ENCODE measurements at places on chromosomes 5 and 9. TPM values are rescaled to one million over a fixed set of nuclear protein-coding genes. Genes with fewer than 3 reads are reported as not detected.

GRCh38 chr5:167684251-167684650 lies 607.2 kb upstream of the WWC1 start:
- no peak for DNase-seq

DNA sequence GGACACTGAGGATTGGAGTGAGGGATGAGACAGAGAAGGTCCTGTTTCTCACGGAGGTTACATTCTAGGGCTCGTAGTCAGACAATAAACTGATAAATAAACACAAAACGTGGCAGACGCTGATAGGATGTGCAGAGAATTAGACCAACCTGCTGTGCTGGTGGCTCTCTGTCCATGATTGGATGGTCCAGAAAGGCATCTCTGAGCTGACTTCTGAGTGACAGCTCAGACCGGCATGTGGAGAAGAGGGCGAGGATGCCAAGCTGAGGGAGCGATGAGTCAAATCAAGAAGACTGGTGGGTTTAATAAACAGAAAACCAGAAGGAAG lies 132.3 kb upstream of the TAF11L2 start:
- DNase-seq = no peak

GRCh38 chr9:5563886-5564285 lies 53.6 kb downstream of the PDCD1LG2 start:
- DNase-seq = no peak

GRCh38 chr5:124698770-124699169 lies 47.7 kb downstream of the ZNF608 start:
- no peak for DNase-seq

DNA sequence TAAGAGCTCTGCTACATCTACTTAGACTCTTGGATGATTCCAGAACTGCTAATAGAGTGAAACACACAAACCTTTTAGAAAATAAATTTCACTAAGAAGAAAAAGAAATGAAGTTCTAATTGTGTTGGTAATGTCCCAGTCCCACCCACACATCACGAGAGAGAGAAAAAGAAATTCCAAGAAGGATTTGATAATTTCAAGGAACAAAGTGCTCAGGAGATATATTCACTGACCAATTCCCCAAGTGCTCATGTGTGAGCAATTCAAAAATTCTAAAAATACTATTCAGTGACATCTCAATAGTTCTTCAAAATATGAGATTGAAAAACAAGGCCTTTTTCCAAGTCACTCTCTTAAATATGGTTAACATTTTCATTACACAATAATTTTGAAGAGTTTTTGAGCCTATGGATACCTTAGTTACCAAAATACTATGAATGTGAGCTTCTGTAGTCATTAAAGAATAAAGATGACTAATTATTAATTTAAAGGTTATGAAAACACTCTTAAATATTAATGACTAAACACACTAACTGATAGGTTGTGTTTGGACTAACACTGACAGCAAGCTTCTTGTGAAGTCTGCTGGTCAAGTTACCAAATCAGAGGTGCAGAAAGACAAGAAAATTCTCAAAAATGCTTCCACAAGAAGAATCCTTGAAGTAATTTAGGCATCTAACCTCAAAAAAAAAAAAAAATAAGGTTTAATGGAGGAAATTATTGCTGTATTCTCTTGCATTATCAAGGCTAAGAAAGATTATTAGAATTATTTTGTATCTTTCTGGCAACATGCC lies 245.3 kb downstream of the PDE4D start:
- DNase-seq = no peak

- no peak for DNase-seq
Observed at GRCh38 chr9:125694478-125694877, 12.5 kb downstream of the MAPKAP1 start.

DNA sequence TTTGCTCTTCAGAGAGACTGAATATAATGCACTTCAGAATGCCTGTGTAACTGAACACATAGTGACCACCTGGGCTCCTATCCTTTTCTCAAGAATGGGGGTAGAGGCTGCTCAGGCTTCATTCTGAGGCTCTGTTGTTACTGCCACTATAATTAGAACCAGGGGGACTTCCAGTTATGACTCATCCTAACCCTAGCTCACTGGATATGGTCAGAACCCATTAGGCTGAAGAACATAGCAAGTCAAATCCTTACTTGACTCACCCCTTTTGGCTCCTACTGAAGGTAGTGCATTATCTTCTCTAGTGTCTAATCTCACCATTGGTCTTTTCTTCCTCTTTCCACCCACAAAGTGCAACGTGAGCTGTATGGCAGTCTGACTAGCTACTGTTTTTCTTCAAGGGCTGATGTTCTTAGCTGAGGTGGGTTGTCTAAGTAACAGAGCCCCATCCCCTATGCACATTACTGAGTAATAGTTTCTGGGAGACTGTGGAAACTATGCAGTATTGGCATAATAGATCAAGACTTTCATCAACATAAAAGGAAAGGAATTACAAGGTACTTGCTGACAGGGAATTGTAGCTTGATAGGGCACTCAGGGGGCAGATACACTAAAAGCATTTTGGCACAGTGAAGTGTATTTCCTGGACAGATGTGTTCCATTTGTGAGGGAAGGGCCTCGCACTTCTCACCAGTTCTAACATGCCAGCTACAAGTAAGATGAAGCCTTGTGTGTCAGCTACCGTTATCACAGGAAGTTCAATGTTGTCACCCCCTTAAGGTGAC lies 431.0 kb upstream of the MEF2C start:
- no peak for DNase-seq

DNA sequence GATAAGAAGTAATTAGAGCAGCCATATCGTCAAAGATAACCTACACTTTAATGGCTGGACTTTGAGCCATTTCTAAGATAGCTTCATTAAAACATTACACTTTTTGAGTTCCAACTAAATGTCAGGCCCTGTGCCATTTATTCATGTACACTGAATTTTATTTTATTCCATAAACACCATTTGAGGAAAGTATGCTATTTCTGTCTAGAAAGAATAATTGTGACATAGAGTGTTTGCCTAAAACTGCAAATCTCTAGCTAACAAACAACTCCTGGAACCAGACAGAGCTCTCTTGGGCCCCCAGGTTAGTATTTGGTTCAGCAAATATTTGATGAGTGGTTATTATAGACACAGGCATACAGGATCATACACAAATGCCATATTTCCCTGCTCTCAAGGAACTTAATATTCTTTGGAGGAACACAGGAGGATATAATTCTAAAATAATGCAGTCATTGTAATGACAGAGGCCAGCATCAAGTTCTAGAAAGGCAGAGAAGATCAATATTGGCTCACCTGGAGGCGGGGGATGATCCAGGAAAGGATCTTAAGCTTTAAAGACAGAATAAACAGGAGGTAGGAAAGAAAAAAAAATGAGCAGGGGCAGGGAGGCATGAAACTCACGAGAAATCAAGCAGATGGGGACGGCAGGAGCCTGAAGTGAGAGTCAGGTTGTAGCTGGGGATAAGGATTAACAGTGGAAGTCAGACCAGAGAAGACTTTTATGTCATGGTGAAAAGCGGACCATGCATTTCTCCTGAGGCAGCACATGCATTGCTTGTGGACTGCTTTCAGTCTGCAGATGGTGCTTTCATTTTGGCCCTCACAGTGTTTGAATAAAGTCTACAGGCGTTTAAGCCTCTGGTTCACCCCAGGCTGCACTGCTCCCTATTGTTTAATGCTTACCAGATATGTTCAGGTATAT lies 127.7 kb downstream of the GCNT1 start:
- no peak for DNase-seq

GRCh38 chr5:16880547-16880946 lies 55.5 kb downstream of the MYO10 start:
- DNase-seq = no peak

DNA sequence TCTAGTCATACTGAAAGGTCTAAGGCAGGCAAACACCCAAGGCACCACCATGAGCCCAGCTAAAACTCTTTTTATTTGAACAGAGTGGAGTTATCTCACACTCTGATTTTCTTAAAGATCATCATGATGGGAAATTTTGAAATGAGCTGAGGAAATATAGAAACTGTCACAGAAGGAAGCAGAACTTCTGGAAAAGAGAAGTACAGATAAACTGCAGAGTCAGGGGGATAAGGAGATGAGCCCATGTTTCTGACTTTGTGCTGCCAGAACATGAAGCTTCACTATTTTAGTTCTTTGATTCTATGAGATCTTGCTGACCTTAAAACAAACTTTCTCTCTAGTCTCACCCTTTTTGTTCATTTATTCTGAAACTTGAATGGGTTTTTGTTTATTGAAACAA lies 406.5 kb upstream of the EDIL3 start:
- no peak for DNase-seq

DNA sequence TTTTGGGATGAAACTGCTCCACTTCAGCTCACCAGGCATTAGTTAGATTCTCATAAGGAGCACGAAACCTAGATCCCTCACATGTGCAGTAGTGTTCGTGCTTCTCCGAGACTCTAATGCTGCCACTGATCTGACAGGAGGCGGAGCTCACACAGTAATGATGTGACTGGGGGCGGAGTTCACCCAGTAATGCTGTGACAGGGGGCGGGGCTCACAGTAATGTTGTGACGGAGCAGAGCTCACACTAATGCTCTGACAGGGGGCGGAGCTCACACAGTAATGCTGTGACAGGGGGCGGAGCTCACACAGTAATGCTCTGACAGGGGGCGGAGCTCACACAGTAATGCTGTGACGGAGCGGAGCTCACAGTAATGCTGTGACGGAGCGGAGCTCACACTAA lies 27.1 kb upstream of the LRRC14B start:
- no peak for DNase-seq

GRCh38 chr9:122457787-122458186 lies 19.9 kb downstream of the OR1J1 start:
- no peak for DNase-seq

DNA sequence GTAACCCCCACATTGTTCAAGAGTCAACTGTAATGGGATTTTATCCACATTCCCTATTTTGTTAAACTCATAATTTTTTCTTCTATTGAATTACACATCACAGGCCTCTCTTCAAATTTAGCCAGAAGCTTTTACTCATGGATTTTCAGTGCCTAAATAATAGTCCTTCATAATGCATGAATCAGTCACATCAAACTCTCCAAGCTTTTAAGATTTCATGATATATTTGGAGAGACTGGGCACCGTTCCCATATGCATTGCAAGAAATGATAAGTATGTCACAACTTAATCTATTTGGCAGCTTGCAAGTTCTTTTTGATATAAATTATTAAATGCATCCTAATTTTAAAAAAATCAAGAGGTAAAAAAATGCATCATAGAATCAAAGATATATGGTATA lies 465.9 kb downstream of the DMAC1 start:
- no peak for DNase-seq

DNA sequence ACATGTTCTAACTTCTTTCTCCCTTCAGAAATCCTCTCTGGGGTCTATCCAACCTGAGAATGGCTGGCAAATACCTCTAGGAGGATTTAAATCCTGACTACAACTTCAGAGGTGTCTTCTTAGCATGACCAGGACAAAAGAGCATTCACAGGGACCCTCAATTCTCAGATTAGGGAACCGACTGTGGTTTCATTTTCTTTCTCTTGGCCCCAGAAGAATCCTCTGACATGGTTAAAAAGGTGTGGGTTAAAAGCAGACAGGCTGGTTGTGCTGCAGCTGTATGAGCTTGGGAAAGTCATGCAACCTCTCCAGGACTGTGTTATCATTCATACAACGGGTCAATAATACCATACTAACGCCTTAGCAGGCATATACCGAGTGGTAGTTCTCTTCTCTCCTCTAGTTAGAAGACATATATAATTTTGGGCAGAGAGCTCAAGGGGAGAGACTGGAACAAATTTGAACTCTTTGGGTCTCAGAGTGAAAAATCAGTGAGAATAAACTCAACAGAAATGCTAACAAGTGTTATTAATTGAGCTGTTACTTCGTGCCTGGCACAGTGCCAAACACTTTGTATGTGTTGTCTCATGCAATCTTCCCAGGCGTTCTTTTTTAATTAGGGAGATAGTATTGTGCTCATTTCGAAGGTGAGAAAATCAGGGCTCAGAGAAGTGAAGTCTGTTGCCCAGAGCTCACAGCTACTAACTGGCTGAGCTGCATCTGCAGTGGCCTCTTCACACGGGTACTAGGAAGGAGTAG lies 35.2 kb downstream of the INSYN2B start:
- DNase-seq = no peak

DNA sequence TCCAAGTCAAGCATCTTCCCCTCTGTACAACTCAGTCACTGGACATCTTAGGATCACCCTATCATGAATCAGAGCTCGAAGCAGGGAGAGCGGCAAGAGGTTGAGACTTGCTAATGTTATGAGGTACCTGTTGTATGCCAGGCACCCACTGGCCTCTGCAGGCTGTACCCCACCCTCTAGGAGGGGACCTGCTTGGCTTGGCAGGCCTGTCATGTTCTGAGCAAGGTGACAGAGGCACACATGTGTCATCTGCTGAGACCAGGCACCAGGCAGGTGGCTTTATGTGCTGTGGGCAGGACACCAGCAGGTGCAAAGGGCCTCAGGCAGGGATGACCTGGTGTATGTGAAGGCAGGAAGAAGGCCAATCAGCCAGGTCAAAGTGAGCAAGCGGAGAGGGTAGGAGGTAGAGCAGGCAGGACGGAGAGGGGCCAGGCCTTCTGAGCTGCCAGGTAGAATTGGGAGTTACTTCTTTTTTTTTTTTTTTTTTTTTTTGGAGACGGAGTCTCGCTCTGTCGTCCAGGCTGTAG lies 60.3 kb upstream of the RPL26L1 start:
- no peak for DNase-seq

GRCh38 chr5:9765419-9766140 lies 135.4 kb upstream of the TAS2R1 start:
- no peak for DNase-seq

GRCh38 chr9:119009249-119009648 lies 360.0 kb downstream of the BRINP1 start:
- no peak for DNase-seq

GRCh38 chr5:92518318-92518904 lies 1062.6 kb downstream of the NR2F1-AS1 start:
- no peak for DNase-seq

DNA sequence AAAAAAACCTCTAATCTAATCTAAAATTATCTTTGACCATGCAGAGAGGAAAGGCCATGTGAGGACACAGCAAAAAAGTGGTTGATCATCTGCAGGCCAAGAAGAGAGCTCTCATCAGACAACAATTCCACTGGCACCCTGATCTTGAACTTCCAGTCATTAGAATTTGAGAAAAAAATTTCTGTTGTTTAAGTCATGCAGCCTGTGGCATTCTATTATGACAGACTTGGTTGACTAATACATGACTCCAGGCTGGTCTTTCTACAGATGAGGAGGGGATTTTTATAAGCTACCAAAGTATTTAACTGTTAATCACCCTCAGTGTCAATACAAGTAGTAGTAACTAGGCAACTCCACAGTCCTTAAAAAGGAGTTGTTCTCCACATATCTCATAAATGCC lies 358.5 kb upstream of the RGMB start:
- DNase-seq = no peak

DNA sequence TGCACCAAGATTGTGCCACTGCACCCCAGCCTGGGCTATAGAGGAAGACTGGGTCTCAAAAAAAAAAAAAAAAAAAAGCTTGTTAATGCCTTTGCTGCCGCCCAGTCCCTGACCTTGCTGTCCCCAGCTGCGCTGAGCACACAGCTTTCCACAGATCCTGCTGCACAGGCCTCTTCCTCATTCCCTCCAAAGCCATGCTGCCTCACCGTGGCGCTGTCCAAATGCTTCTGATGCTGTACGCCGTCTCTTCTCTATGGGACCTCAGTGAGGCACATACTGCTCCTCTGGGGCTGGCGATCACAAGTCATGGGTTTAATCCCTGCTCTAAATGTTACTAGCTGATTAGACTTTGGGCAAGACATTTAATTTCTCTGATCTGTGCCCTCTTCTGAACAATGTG lies 234.1 kb downstream of the FBXL7 start:
- DNase-seq = no peak

GRCh38 chr5:178476531-178476930 lies 113.7 kb downstream of the COL23A1 start:
- DNase-seq = no peak

Gene IL5
- not detected for total RNA-seq

Gene SLC9A3
- 3.1 TPM for total RNA-seq

Gene DDX4
- total RNA-seq = not detected

Gene ZNF658
- 2.1 TPM for total RNA-seq

Gene PHF24
- 0.06 TPM for total RNA-seq

All from glomerular endothelial cell (primary cell).